Frontal cortex (tissue), 4 donors: ENCODE measurements at places on chromosomes 16 and 17.

DNA sequence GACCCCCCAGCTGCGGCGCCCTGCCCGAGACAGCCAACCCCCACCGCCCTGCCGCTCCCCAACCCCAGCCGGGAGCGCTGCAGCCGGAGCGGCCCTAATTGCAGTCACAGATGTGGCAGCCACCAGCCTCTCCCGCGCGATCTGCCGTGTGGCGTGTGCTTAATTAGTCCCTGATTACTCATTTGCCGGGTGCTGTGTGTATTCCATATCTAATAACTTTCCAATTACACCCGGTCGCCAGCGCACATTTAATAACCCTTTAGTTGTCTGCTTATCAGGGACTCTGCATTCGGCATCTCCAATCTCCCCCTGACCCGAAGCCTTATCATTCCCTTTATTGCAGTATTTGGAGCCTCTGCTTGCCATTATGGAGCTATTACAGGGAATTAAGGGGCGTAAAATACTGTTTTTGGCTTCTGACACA, 236.7 kb upstream of the CIBAR2 start:
- no peak for DNase-seq

GRCh38 chr16:19697756-19698318, 20.2 kb downstream of the KNOP1 start:
- no peak for DNase-seq

- no peak for DNase-seq
Observed at GRCh38 chr17:51914577-51914976, 243.9 kb downstream of the CA10 start.

GRCh38 chr16:72910381-72910780, 137.5 kb downstream of the ZFHX3 start:
- no peak for DNase-seq

DNA sequence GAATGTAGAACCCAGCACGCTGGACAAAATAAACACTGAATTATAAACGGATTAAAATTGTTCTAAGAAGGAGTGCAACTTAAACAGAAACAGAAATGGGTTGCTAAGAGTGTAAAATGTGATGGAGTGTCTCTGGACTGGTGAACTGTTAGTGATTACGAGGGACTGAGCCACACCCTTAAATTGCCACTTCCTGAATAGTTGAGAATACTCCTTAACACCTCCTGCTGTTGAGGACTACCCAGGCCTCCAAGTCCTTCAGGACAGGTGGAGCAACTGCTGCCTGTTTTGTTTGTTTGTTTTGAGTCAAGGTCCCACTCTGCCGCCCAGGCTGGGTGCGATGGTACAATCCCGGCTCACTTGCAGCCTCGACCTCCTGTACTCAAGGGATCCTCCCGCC, 25.8 kb upstream of the IRF8 start:
- DNase-seq, result no peak

DNA sequence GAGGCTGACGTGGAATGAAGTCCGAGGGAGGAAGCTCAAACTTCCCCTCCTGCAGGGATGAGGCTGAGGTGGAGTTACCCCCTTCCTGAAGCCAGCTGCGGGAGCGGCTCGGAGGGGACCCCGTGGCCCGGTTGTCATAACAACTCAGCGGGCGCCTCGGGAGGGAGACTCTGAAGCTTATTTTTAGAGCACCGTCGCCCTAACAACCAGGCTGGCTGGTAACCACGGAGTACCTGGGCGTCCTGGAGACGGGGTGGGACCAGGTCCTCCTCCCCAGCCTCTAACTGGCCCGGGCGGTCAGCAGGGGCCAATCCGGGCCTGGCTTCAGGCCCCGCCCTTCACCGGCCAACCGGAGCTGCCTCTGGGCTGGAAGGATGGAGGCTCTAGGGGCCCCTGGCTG, 27.7 kb downstream of the NECAB2 start:
- DNase-seq, result peak; percentile 60

DNA sequence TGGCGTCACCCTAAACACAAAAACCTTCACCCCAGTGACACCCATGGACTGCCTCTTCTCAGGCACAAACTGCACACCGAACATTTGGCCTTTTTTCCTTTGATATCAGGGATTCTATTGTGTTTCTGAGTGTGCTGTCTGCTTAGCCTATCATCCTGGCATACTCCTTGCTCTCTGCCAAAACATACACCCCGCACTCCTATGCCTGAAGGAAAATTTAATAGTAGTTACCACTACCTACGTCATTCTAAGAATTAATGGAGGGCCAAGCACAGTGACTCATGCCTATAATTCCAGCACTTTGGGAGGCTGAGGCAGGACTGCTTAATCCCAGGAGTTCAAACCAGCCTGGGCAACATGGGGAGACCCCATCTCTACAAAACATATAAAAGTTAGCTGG, 19.9 kb upstream of the SLFN13 start:
- no peak for DNase-seq

GRCh38 chr16:70712942-70713341, 27.1 kb upstream of the MTSS2 start:
- no peak for DNase-seq

DNA sequence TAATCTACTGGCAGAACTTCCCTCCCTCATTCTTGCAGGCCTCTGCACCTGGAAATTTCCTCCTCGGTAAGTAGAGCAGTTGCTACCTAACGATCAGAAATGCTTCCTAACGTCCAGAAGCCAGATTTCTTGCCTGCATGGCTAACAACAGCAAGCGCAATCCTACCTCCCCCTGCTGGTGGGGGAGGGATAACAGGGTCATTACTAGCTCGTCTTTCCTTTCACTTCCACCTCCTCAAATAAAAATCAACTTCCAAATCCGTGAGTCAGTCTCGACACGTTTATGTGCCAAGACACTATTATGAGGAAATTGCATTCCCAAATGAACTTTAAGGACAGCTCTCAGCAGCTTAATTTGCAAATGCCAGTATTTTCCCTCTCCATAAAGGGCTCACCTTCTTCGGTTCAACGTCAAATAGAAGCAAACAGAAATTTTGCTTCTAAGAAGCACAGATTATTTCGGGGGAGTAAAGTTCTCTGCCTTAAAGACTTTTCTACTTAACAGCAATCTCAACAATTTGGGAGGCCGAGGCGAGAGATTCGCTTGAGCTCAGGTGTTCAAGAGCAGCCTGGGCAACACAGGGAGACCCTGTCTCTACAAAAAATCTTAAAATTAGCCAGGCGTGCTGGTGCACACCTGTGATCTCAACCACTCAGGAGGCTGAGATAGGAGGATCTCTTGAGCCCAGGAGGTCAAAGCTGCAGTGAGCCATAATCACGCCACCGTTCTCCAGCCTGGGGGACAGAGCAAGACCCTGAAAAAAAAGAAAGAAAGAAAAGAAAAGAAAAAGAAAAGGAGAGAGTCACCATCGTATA, 188.6 kb upstream of the PSMD7 start:
- no peak for DNase-seq

- no peak for DNase-seq
Observed at GRCh38 chr17:1108765-1109605, 70.8 kb downstream of the ABR start.

- DNase-seq, result no peak
Observed at GRCh38 chr17:45013021-45013997, 38.1 kb downstream of the DCAKD start.

DNA sequence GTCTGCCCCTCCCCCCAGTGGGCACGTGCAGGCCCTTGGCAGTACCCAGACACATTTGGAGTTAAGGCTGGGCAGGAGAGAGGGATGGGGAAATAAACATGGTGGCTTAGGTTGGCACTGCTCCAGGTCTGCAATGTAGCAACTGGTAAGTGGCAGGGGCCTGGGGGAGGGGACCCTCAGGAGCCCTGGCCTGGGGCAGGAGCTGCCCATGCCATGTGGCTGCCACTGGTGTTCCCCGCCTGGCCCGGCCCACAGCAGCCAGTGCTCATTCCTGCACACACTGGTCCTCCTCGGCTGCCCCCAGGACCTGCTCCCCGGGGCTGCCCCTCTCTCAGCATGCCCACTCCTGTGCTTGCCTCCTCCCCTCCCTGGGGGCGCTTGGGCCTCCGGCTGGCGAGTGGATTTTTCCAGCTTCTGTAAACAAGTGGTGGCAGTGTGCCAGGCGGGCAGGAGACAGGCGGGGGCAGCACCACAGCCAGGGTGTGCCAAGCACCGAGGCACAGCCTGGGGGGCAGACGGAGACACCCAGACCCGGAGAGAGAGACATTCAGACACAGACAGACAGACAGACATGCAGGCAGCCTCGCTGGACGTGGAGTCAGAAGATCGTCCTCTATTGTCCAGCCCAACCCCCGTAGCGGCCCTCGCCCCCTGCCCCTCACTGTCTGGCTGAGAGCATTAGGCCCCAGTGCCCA, 9.4 kb downstream of the THRA start:
- DNase-seq, result peak; percentile 52

DNA sequence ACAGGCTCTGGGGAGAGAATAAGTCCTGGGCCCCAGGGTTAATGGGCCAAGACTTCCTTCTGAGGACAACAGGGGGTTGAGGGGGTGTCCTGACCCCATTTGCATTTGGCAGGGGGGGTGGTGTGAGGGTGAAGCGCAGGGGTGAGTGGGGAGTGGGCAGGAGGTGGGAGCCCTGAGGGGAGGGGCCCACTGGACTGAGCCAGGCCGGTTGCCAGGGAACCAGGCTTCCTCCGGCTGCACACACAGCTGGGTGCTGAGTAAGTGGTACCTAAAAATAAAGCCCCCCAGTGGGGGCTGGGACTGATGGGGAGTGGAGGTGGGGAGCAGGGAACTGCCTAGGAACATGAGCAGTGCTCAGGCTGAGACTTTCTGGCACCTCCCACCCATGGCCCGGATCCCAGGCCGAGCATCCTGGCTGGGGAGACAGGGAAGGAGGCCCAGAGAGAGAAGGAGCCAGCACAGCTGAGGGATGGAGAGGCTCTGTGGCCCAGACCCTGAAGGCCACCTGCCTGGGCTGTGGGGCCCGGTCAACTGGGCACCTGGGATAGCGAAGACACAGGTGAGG, 7.5 kb upstream of the RASD1 start:
- DNase-seq, result peak; percentile 76

DNA sequence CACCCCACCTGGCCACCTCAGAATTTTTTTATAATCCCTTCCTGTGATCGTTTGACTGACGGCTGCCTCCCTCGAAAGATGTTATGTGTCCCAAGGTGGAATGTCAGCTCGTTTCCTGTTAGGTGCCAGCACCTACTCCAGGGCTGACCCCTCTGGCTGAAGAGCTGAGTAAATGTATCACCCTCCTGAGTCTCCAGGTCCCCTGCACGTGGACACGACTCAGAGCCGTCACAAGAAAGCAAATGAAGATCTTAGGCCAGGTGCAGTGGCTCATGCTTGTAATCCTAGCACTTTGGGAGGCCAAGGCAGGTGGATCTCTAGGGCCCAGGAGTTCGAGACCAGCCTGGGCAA, 273.2 kb downstream of the C16orf95 start:
- no peak for DNase-seq

GRCh38 chr16:54522584-54522983, 236.0 kb upstream of the IRX3 start:
- DNase-seq, result no peak

GRCh38 chr17:75383842-75384195, 21.7 kb downstream of the GRB2 start:
- no peak for DNase-seq

DNA sequence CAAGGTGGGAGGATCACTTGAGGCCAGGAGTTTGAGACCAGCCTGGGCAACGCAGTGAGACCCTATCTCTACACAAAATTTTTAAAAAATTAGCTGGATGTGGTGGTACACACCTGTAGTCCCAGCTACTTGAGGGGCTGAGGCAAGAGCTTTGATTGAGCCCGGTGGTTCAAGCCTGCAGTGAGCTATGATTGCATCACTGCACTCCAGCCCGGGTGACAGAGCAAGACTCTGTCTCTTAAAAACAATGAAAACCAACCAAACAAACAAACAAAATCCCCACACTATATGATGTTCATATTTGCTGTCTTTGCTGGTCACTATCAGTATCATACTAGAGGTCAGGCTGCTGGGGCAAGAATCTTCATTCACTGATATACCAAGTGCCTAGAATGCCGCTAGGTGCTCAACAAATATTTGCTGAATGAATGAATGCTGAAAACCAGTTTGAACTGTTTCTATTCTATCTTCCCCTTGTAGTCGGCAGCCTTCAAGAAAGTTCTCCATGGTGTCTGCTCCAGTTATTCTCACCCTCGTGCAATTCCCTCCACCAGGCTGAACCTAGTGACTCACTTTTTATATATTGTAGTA, 127.0 kb downstream of the IRX3 start:
- no peak for DNase-seq

GRCh38 chr17:32297860-32298259, 32.2 kb downstream of the RHBDL3 start:
- no peak for DNase-seq

GRCh38 chr16:20901068-20901435, 481 bp downstream of the LYRM1 start:
- no peak for DNase-seq

GRCh38 chr16:74991593-74992403, 6.9 kb upstream of the WDR59 start:
- DNase-seq, result no peak

DNA sequence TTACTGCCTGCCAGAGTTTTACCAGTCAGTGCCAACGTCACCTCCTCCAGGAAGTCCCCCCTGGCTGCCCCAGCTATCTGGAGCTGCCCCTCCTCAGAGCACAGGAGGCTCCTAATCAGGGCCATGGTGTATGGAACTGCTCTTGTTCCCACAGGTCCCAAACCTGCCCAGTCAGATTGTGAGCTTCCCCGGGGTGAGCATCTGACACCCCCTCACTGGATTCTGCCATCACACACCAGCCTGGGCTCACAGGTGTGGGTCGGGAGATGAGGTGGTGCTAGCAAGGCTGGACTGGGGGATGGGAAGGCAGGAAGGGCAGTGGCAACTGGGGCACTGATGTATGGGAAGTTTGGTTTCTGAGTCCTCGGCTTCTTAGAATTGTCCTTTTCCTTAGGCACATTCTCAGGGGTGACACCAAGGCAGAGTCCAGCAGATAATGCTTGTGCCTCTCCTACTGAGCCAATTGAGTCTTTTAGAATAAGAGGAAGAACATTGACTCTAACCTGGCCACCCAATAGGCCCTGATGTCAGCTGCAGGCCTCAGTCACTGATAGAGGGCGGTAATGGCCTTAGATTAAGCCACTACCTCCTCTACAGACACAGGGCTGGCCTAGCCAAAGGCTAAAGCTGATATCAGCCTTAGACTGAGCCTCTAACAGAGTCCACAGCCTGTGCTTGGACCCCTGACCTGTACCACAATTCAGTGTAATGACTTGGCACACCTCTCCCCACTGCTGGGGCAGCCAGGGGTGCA, 107.9 kb downstream of the WSCD1 start:
- no peak for DNase-seq

DNA sequence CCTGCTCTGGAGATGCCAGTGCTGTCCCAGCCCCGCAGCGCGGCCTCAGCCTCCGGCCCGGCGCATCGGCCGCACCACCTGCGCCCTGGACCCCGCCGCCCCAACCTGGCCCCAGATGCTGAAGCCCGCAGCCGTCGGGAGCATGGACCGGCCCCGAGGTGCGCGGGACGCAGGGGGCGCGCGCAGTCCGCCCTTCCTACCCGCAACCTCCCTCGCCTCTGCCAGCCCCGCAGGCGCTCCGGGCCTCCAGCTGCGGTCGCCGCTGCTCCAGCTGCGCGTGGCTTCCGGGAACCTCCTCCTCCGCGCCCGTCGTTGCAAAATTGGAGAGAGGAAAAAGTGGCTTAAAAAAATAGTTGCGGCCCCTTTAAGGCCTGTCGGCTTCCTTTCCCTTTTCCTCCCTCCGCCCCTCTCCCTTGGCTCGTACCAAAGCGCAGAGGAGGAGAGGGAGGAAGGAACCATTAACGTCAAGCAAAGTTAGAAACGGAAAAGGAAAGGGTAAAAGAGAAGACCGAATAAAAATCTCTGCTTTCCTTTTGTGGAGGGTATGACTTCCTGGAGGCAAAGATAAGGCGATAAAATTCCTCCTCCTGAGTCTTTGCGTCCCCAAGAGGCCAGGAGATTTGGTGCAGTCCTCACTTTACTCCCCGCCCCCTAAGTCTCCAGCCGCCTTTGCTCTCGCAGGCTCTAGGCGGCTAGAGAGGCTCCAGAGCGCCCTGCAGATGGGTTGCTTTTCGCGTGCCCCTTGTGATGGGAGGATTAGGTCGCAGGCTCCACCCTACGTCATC, at the start of gene CDIPT:
TSS of gene CDIPT (minus strand) at position 343 of the 785 bp plus-strand sequence. CDS start 369 bp downstream, outside the sequence.
- peak; percentile 89 for DNase-seq
